ENCODE measurements at places on chromosomes 2 and 18.

- no peak for DNase-seq
Measured at GRCh38 chr2:240459401-240460252, 24.2 kb downstream of the GPC1 start.

DNA sequence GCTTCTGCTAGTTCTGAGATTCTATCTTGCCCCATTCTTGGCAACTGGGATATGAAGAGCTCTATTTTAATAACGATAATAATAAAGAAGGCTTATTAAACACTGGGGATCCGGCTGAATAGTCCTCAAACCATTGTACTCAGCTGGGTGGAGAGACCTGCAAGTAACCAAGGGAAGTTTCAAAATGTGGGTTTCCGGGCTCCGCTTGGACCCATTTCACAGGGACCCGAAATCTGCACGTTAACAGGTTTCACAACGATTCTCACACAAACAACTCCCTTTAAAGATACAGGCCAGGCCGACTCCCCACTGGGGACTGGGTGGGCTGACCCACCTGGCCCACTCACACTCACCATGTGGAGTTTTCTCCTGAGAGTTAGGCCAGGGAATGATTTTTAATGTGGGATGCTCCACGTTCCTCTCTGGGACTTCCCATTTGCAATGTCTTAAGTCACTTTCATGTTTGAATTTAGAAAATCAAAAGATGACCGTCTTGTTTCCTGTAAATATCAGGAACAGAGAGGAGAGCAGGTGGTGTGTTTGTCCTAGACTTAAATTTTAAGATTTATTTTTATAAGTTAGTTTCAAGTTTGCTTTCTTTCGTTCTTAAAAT lies 96.3 kb downstream of the SH3RF3 start:
- DNase-seq: no peak

DNA sequence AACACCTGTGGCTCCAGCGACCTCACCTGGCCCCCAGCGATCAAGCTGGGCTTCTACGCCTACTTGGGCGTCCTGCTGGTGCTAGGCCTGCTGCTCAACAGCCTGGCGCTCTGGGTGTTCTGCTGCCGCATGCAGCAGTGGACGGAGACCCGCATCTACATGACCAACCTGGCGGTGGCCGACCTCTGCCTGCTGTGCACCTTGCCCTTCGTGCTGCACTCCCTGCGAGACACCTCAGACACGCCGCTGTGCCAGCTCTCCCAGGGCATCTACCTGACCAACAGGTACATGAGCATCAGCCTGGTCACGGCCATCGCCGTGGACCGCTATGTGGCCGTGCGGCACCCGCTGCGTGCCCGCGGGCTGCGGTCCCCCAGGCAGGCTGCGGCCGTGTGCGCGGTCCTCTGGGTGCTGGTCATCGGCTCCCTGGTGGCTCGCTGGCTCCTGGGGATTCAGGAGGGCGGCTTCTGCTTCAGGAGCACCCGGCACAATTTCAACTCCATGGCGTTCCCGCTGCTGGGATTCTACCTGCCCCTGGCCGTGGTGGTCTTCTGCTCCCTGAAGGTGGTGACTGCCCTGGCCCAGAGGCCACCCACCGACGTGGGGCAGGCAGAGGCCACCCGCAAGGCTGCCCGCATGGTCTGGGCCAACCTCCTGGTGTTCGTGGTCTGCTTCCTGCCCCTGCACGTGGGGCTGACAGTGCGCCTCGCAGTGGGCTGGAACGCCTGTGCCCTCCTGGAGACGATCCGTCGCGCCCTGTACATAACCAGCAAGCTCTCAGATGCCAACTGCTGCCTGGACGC lies 4.9 kb downstream of the GPR35 start:
- DNase-seq: no peak

- DNase-seq: no peak
Measured at GRCh38 chr2:151506170-151506569, 96.5 kb downstream of the RIF1 start.

DNA sequence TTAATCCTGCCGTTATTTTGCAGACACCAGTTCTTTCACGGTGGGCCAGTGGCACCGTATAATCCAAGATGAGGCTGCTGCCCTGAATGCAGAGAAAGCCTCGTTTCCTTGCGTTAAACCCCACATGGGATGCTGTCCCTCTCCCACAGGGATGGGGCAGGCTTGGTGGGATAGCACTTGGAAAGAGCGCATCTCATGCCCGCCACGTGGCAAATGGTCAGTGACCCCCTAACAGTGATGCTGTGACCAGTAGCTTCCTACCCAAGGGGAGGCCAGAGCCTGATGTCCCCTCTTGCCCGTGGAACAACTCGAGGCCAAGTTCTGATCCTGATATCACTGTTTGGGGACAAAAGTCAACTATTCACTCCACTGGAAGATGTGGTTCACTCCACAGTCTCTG lies 73.3 kb downstream of the RHOB start:
- no peak for DNase-seq

GRCh38 chr18:29084120-29084519 lies 907.2 kb upstream of the CDH2 start:
- no peak for DNase-seq

DNA sequence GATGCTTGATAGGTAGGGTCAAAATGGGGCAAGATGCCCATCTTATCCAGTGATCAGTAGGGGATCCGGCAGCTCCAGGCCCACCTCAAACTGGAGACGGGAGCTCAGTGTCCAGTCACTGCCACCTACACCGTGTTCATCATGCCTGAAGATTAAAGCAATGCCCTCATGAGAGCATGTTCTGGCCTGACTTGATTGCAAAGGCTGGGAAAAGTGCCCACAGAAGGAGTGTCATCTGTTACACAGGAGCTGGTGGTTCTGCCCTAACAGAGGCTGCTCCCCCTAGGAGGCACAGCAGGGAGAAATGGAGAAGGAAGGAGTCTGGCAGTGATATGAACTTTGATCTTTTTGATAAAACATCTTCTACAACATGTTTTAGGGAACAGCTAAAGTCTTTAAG lies 92.3 kb downstream of the CCBE1 start:
- no peak for DNase-seq

GRCh38 chr2:11681722-11682589 lies 12.0 kb upstream of the NTSR2 start:
- DNase-seq: no peak

GRCh38 chr2:173676647-173677046 lies 288.5 kb downstream of the SP3 start:
- DNase-seq: no peak

- no peak for DNase-seq
Measured at GRCh38 chr2:47872941-47873340, 33.4 kb downstream of the FBXO11 start.

- DNase-seq: no peak
Measured at GRCh38 chr18:75799449-75800330, 372.2 kb upstream of the SMIM21 start.

- no peak for DNase-seq
Measured at GRCh38 chr2:222380456-222380855, 43.9 kb upstream of the SGPP2 start.

DNA sequence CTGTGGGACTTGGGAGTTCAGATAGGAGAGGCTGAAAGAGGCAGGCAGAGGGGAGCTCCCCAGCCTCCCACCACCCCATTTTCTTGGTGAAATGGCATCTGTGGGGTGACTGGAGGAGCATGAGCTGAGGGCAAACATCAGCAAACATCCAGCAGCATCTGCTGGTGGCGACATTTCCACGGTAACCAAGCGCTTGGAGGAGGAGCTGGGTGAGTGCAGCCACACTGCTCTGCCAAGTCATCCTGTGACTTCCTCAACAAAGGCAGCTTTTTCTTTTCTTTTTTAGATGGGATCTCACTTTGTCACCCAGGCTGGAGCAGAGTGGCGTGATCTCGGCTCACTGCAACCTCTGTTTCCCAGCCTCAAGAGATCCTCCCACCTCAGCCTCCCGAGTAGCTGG lies 5.6 kb downstream of the TXNL4A start:
- no peak for DNase-seq

DNA sequence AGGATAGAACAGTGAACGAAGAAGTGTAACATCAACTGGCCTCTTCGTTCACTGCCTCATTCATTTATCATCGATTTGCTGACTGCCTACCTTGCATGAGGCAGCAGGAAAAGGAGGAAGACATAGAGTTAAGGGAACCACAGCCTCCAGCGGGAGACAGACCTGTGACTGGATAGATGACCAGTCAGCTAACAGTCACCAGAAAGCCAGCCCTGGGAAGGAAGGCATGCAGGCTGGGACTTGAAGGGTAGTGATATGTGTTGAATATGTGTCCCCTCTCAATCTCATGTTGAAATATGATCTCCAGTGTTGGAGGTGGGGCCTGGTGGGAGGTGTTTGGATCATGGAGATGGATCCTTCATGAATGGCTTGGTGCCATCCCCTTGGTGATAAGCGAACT lies 58.3 kb downstream of the CTIF start:
- DNase-seq: no peak

DNA sequence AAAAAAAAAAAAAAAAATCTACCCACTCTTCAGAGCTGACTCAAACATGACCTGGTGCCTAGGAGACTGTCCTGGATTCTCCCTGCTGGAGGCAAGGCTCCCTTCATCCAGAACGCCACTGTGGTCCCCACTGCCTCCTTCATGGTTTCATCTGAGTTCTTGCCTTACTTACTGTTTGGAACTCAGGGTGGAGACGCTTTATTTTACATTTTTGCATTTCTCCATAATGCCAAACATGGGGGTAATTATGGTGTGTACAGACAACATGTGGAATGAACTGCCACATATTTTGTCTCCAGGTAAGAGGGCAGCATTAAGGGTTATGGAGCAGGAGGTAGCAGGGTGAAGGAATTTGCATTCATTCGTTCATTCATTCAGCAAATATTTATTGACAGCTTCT lies 154.0 kb upstream of the MSH6 start:
- DNase-seq: no peak

DNA sequence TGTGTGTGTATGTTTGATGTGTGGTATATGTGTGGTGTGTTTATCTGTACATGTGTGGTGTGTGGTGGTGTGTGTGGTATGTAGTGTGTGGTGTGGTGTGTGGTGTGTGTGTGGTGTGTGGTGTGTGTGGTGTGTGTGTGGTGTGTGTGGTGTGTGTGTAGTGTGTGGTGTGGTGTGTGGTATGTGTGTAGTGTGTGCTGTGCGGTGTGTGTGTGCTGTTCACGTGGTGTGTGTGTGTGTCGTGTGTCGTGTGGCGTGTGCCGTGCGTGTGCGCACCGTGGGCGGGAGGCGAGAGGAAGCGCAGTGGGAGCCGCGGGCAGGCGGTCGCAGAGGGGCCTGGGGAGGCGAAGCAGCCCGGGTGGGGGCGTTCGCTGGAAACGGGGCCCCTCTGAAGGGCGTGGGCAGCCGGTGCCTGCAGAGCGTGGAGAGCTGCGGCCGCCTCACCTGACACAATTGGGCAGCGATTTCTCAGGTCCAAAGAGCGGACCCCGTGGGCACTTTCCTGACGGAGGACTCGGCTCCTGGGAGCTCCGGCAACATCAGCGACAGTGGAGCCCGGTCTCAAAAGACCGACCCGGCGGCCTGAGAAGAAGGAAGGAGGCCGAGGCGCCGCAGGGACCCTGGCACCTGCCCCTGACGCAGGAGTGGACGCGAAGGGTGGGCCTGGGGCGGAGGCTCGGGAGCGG lies 741.1 kb upstream of the SALL3 start:
- no peak for DNase-seq

DNA sequence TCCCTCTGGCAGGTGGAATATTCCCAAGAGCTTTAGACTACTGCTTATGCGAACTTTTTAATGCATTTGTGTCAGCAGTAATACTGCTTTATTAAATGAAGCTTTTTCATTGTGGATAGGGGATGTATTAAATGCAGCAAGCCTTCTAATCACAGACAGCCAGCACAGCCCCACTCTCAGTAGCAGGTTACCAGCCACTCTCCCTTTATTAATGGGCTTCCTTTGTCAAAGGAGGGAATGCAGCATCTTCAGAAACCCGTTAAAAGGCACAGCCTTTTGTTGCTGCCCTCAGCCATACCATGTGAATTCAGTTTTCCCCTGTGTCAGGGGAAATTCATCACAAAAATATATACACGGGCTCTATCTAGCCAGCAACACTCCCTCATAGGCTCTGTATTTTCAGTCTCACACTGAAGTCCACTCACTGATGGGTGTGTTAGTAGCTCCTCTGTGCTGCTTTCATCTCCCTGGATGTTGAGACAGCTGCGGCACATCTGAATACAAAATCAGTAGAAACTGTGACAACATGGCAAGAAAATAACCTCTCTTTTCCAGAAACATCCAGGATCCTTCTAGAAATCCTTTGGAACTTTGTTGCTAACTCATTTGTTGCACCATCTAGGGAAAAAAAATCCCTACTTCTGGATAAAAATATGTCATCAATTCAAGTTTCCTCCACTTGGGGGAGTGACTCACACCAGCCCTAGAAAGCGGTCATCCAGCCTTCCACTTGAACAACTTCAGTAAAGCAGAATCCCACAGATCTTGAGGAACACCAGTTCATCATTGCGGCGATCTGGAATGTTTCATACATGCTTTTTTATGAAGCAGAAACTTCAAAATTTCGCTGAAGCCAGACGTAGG lies 48.4 kb downstream of the LRRTM1 start:
- no peak for DNase-seq

DNA sequence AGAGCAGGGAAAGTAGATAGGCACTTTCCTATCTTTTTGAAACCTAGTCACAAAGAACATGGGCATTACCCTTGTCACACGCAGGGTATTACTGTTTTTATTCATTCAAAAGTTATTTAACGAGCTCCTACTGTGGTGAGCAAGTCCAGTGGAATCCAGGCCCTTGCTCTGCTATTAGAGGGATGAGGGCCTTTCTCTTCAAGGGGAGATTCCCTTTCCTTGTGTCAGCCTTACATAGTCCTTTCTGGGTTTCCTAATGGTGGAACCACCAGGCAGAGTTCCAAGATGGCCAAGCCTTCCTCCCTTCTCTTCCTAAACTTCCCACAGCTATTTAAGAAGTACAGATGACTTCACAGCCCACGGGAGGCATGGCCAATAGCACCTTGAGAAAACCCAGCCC lies 64.6 kb downstream of the SPTBN1 start:
- DNase-seq: no peak

DNA sequence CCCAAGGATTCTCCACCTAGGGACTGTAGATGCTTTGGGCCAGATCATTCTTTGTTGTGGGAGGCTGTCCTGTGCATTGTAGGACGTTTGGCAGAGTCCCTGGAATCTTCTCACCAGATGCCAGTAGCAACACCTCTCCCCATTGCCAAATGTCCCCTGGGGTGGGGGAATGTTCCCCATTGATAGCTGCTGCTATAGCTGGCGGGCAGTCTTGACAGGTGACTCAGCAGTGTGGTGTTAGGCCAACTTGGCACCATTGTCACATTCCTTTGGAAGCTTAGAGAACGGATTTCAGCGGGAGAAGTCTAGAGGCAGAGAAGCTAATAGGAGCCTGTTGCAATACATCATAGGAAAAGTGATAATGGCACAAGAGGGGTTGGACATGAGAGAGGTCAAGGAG lies 495.7 kb upstream of the SMIM21 start:
- DNase-seq: no peak

DNA sequence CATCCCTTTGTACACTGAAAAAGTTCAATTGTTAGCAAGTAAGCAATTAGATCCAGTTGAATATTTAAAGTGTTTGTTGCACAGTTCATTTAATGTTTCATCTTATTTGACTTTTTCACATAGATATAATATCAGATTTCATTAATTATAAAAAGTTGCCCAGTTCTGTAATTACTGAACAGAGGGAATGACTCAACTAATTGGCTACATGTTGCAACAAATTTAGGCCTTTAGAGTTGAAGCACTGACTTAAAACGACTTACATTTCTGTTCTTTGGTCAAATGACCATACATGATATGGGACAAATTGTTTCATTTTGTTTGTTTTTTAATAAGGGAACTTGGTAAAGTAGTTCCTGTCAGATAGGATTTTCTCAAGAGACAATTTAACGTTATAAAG lies 68.5 kb upstream of the FAM117B start:
- DNase-seq: no peak

Data from CD8-positive, alpha-beta T cell (primary cell).